SIG-M5 (cell line): ENCODE measurements at places on chromosomes 6 and 20.

DNA sequence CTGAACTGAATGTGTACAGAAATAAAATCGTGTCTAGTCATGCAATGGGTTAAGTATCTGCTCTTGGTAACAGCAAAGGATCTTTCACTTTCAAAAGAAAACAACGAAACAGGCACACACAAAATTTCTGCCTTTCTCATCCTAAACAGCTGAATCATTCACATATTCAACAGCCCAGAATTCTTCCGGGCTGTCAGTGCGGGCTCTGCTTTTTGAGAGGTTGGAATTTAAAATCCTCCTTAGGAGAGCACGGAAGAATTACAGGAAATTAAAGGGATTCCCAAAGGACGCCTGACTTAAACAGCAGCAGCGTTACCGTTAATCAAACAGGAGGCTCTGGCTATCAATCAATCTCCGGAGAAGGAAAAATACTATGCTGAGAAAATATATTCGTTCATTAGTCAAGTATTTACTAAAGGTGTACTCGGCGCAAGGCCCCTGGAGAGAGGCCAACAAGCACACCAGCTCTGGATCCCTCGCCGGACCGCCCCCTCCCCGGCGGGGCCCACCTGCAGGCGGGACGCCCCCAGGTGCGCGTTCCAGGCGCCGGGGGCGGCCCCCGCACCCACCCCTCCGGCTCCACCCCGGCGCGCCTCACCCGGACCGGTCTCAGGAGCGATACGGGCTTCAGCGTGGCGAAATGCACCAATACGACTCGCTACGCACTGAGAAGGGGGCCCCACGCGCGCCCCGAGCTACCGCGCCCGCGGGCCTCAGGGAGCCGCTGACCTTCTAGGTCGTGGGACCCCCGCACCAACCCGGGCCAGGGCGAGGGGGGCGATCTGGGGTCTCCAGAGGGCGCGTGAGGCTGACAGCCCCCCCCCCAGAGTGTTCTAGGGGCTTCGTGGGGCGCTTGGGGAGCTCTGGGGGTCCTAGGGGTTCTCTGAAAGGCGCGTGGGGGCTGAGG lies 1.0 kb downstream of the NAPB start:
- no peak for DNase-seq

DNA sequence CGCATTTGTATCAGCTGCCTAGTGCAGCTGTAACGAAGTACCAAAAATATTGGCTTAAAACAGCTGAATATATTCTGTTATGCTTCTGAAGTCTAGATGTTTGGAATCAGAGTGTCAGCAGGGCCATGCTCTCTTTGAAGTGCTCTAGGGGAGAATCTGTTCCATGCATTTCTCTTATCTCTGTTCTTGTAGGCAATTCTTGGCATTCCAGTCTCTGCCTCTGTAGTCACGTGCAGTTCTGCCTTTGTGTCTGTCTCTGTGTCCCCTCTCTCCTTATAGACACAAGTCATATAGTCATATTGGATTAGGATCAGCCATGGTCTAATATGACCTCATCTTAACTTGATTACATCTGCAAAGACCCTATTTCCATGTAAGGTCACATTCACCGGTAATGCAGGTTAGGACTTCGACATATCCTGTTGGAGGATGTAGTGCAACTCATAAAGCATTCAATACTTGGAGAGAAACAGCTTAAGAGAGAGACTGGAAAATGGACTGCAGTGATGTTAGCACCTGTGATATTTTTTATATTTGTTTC lies 18.6 kb downstream of the FAM83B start:
- DNase-seq, result no peak

- no peak for DNase-seq
Observed at GRCh38 chr6:156618600-156619205, 158.5 kb upstream of the ARID1B start.

DNA sequence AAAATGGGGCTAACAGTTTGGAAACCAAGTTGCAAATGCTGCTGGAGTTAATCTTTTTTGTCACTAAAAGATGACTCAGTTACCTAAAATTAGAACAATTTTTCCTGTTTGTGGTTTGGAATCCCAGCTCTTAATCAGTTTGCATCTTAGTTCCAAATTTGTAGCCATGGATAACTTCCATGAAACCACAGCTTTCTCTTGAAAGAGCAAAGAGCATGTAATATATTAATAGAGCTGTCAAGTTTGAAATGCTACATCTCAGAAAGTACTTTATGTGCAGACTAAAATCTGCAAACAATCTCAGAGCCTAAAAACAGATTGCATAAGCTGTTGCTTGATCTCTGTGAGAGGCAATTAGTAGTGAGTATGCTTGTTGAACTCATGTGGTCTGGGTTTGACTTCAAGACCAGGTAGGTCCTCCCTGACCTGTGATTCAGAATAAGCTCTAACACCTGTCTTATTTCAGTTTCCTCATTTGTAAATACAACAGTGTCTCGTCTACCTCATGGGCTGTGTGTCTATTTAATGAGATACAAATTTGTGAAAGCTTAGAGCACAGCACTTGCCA lies 23.5 kb downstream of the DHX35 start:
- DNase-seq, result no peak

DNA sequence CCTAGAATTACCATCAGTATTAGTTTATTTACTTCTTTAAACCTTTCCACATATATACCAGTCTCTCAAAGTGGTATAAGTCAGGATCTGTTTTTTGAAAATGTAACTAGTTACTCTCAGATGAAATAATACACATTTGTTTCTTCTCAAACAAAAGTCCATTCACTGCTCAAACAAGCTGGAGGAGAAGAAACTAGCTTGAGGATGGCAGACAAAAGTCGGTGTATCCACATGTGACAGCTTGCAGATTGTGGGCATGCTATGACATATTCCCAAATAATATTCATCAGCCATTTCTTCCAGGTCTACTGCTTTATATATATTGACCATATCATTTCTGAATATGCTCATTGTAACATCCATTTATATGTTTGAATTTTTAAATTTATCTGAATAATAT lies 197.4 kb upstream of the KCNQ5 start:
- no peak for DNase-seq

- DNase-seq, result no peak
Observed at GRCh38 chr20:41669708-41670263, 51.6 kb upstream of the CHD6 start.

- no peak for DNase-seq
Observed at GRCh38 chr6:33974030-33974429, 170.2 kb upstream of the MLN start.

DNA sequence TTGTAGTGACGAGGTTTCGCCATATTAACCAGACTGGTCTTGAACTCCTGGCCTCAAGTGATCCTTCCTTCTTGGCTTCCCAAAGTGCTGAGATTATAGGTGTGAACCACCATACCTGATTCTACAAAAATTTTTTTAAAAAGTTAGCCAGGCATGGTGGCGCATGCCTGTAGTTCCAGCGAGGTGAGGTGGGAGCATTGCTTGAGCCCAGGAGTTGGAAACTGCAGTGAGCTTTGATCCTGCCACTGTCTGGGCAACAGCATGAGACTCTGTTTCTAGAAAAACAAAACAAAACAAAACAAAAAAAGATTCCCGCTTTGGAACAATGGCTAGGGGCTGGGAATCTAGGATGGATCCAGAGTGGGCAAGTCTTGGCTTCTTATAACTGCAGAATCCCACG lies 35.1 kb upstream of the SALL4 start:
- no peak for DNase-seq

GRCh38 chr6:30875244-30876038 lies 8.9 kb upstream of the DDR1 start:
- no peak for DNase-seq

- no peak for DNase-seq
Observed at GRCh38 chr20:37729452-37729851, 35.6 kb downstream of the CTNNBL1 start.

GRCh38 chr6:160069050-160069454 lies 52.6 kb upstream of the SLC22A1 start:
- no peak for DNase-seq

- no peak for DNase-seq
Observed at GRCh38 chr20:53625311-53626129, 31.9 kb upstream of the ZNF217 start.

DNA sequence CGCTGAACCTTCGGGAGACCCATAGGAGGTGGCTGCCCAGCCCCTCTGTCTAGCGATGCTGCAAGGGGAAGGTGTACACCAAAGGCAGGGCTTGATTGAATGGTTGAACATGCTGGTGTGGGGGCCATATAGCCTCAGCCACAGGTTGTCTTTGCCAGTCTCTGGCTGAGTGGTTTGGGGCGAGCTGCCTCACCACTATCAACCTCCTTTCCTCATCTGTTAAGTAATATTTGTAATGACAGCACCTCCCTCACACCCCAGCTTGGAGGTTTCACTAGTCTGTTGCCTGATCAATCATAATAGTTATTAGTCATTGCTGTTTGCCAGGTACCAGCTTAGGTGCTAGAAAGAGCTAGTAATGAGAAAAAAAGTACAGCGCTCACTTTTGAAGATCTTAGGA lies 11.8 kb upstream of the ZNF831 start:
- DNase-seq, result no peak

DNA sequence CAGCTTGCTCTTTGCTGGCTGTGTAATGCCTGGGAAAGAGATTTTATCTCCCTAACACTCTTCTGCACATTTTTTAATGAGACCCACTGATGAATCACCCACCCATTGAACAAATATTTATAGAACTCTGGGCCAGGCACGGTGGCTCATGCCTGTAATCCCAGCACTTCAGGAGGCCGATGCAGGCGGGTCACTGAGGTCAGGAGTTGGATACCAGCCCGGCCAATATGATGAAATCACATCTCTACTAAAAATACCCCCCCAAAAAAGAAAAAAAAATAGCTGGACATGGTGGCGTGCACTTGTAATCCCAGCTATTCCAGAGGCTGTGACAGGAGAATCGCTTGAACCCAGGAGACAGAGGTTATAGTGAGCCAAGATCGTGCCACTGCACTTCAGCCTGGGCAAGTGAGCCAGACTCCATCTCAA lies 82.1 kb upstream of the SIRPA start:
- no peak for DNase-seq

DNA sequence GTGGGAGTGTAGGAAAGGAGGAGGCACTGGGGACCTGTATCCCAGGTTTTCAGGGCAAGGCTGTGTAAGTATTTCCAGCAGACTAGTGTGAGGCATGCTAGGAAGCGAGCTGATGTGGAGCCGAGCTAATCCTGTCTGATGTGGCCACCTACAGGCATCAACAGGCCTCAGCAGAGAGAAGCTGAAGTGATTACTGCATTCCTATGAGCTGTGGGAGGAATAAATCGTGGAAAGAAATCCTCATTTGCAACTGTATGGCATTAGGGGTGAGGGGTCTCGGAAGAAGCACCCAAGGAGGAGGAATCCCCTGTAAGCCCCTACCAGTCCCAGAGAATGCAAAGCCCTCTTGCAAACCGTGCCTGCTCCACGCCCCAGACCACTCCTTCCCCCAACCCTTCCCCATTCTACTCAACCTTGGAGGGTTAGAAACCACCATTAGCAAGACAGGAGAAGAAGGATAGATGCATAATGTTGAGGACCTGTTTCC lies 41.6 kb downstream of the C6orf15 start:
- DNase-seq, result no peak

GRCh38 chr6:7136859-7137334 lies 29.1 kb downstream of the RREB1 start:
- DNase-seq, result no peak

- no peak for DNase-seq
Observed at GRCh38 chr6:128554302-128554701, 33.9 kb upstream of the PTPRK start.

GRCh38 chr6:68559070-68559469 lies 76.0 kb upstream of the ADGRB3 start:
- no peak for DNase-seq

DNA sequence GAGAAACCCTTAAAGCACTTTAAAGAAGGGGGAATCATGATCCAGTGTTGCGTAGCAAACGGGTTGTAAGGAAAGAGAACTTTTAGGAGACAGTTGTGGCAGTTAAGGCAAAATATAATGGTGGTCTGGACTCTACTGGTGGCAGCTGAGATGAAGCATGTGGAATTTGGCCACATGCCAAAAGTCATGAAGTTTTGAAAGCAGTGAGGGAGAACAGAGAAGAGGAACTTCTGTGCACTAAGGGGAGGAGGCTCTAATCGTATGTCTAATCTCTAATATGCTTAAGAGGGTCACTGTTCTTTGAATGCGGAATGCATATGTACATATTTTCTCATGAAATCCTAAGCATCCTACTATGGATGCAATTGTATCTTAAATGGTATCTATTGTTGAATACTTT lies 91.5 kb downstream of the RIMS1 start:
- DNase-seq, result no peak

DNA sequence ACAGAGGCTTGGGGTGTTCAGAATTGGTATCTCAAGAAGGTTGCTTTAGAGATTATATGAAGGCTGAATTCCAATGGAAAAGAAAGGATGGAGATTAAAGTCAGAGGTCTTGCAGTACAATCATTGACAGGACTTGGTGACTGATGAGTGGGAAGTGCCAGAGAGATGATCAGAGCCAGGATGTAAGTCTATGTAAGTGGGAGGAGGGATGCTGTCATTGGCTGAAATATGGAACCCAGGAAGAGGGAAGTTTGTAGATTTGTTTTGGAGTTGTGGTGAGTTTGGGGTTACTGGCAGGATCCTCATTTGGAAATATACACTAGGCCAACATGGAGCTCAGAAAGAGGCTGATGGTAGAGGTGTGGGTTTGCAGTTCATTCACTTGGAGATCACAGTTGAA lies 23.8 kb upstream of the TNFAIP3 start:
- DNase-seq, result no peak

GRCh38 chr6:24856901-24857670 lies 58.4 kb upstream of the ARMH2 start:
- DNase-seq, result no peak

DNA sequence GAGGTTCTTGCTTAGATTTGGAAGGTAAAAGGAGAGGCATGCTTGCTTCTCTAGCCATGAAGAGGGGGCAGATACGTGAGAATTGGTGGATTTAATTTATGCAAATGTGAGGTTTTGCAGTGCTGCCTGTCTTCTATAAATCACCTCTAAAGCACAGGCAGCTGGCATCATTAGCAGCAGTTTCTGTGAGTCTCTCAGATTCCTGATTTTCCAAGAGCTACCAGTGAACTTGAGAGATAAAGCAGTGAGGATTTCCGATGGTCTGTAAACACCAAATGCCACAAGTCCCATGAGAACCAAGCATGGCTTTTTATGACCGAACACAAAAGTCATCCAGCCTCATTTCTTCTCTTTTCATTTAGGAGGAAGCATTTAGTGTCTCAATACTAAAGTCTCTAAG lies 3.2 kb upstream of the SIRPB2 start:
- no peak for DNase-seq

DNA sequence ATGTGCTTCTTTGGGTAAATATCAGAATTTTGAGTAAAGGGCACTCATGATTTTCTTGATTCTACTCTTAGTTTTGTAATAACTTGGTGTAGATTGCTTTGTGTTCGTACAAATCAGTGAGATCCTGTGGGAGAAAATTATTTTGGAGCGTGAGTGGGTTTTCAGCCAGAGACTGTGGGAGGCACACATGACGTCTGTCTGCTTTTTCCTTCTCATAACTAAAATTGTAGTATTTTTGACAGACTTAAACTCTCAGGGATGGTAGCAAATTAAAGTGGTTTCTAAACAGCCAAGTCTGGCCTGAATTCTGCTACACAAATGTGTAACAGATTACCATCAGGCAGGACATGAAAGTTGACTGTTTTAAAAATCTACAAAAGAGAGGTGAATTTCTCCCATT lies 222.6 kb downstream of the OTOR start:
- DNase-seq, result no peak

GRCh38 chr6:82995066-82995465 lies 70.6 kb downstream of the UBE3D start:
- DNase-seq, result no peak
